ENCODE measurements at places on chromosomes 12 and 14. TPM values are rescaled to one million over a fixed set of nuclear protein-coding genes. Genes with fewer than 3 reads are reported as not detected.
A peak's percentile ranks its signal among the peaks of the same experiment; 100 is the strongest.

ITGA7 gene
- total RNA-seq: 3.3 TPM

DNA sequence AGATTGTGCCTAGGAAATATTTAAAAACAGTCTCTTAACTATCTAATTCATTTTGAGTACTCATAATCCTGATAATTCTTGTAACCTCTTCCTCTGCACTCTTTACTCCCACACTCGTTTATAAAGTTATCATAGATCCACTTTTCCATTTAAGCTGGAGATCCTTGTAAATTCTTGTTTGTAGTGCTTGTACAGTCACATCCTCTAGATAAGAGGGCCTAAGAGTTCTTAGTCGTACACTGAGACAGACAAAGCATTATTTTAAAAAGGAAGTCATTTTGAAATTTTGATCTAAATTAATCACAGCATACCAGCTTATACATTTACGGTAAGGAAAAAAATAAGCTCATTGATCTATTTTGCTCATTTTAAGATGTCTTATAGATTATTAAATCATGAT, 42.5 kb downstream of the LMO3 start:
- DNase-seq: no peak

GRCh38 chr14:95267306-95267705, 52.4 kb downstream of the CLMN start:
- DNase-seq: no peak

DNA sequence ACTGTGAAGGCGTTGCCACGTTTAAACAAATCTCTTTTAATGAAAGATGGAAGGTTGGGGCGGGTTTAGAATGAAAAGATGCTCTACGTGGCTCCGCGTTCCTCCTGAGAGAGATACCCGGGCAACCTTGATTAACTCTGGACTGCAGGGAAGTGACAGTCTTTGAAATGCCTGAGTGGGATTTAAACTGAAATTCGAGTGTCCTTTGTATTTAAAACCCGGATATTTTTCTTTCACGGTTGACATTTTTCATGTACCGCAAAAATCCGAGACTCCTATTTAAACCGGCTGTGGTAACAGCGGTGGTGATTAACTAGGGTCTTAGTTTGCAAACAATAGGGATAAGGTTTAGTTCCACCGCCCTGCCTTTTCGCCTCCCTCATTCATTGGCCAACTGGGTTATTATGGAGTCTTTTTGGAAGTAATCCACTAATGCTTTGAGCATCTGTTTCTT, 707 bp downstream of the G2E3 start:
- DNase-seq: peak; percentile 2

DNA sequence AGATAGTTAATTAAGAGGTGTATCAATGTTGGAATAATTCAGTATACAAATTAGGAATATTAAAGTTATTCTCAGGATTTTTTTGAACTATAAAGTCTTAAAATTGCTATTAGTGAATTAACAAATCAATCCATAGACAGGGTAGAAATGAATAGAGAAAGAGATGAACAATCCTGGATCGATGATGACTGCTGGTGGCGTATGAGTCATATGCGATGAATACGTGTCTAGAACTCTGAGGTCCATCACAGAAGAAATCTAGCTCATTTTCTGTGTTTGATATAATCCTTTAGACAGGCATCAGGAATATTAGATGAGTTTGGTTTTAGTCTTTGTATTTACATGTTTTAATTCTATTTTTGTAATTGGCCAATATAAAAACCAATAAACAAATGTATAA, 85.4 kb upstream of the RTL1 start:
- DNase-seq: no peak

- no peak for DNase-seq
Measured at GRCh38 chr14:37894463-37894862, 299.0 kb downstream of the TTC6 start.

DNA sequence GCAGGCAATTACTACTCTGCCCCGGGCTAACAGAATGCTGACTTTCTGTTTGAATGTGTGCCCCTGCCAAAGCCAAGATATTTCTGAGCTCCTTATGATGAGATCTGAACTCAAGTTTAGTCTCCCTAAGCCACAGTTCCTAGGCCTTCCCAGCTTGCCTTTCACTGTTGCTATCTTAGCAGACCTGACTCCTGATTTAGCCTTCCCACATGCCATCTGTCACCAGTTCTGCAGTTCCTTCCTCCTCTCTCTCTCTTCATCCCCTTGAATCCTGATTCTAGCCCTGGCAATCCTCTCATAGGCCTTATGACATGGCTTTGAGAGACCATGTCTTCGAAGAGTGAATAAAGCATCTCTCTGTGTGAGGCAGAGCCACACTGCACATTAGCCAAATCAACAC, 12.5 kb upstream of the SAMD4A start:
- DNase-seq: no peak

Measured in activated naive CD8-positive, alpha-beta T cell treated with anti-CD3 and anti-CD28 coated beads for 36 hours (primary cell).